Fibroblast of the conjunctiva (primary cell): ENCODE measurements at places on chromosomes 5 and 9.

- peak; percentile 51 for DNase-seq
Observed at GRCh38 chr9:70574151-70574837, 159.8 kb upstream of the KLF9 start.

- DNase-seq = no peak
Observed at GRCh38 chr5:141611289-141611688, 7.5 kb downstream of the DIAPH1 start.

- DNase-seq = peak; percentile 9
Observed at GRCh38 chr9:9791611-9792010, 821.2 kb downstream of the PTPRD start.

GRCh38 chr9:80878556-80878955, 810.8 kb downstream of the TLE1 start:
- DNase-seq = no peak

DNA sequence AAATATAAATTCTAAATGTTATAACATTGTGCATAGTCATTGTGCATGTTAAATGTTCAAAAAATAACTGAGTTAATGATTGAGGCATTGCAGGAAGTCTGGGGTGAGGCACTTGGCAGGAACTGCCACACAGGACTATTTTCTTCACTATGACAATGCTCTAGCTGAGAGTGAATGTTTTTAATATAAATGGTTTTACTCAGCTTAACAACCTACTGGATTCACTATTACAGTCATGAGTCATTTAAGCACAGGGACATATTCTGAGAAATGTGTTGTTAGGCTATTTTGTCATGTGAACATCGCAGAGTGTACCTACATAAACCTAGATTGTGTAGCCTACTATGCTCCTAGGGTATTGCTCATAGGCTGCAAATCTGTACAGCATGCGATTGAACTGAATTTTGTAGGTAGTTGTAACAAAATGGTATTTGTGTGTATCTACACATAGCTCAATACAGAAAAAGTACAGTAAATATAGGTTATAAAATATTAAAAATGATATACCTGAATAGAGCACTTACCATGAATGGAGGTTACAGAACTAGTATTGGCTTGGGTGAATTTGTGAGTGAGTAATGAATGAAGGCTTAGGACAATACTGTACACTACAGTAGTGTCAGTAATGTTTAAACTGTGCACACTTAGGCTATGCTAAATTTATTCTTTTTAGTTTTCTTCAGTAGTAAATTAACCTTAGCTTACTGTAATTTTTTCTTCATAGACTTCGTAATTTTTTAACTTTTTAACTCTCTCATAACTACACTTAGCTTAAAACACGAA, 346.1 kb upstream of the PTGER4 start:
- DNase-seq = peak; percentile 8

DNA sequence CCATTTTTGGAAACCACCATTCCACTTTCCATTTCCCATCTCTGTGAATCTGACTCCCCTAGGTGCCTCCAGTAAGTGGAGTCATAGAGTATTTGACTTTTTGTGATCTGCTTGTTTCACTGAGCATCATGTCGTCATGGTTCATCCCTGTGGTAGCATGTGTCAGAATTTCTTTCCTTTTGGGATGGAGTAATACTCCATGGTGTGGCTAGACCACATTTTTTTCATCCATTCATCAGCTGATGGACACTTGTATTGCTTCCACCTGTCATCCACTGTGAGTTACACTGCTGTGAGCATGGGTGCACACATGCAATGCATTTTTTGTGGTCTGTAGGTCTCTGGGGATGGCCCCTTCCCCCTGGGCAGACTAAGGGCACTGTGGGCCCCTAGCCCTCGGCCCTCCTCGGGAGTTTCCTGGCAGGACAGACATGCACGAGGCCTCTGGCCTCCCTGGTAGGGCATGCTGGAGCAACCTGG, 115.9 kb downstream of the GADD45G start:
- no peak for DNase-seq

GRCh38 chr9:88071331-88071730, 66.9 kb downstream of the SPATA31C2 start:
- no peak for DNase-seq

DNA sequence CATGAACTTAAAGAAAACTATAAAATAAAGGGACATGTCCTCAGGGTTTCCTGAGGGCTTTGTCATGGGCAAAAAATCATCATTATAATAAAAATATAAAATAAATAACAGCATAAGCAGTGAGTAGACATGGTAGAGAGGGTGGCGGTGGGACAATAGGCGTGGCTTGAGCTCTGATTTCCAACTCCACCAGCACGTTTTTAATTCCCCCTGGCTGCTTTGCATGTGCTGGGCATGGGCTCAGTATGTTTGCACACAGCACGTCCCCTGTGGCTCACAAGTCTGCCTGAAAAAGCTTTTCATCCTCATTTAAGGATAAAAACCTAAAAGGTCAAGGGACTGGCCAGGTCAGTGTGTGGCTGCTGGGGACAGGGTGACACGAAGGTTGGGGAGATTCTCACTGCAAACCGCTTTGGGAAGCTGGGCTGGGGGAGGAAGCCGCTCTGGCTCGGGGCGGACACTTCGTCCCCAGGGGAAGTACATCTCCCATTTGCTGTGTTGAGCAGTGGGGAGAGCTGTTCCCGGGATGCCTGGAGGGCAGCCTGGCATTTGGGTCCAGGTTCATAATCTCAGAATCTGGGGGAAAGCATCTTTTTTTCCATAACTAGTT, 32.6 kb downstream of the NKX2-5 start:
- no peak for DNase-seq

GRCh38 chr5:123147741-123148140, 58.7 kb downstream of the PRDM6 start:
- no peak for DNase-seq

GRCh38 chr5:57420801-57421200, 61.8 kb downstream of the ACTBL2 start:
- DNase-seq = no peak

DNA sequence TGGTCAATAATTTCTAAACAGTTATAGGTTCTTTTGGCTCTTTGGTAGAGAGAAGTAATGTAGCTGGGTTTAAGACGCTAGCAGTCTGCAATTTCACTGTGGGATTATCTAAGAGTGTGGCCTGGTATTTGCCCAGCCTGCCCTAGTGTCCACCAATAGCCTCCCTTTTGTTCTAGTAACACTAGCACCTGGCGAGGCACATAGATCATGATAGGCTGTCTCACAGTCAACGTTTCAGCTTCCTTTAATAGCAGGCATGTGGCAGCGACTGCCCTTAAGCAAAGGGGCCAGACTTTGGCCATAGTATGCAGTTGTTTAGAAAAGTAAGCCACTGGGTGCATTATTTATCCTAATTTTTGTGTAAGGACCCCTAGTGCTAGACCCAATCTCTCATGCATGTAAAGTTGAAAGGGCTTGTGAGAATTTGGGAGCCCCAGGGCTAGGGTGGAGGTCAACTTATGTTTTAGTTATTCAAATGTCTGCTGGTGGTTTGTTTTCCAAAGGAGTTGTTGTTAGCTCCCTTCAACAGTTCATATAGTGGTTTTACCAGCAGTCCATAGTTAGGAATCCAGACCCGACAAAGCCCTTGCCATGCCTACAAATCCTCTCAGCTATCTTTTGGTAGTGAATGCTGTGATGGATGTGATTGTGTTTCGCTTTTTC, 274.3 kb downstream of the HTR1A start:
- no peak for DNase-seq

GRCh38 chr9:126782053-126782388, 22.8 kb upstream of the ZBTB43 start:
- no peak for DNase-seq

DNA sequence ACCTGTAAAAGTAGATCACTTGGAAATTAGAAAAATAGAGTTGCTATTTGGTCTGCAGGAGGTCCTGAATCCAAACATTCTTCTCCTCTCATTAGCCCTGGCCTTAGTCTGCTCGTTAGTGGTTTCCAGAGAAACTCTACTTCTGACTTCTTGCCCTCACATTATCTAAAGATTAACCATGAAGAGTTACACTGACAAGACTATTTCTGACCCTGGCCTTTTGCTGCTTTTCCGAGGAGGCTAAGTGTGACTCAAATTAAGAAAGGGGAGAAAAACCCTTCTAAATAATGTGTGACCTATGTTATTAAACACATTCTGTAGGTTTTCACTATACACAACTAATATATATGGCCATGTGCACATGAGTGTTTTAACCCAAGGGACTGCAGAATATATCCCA, 302.4 kb downstream of the RAB3C start:
- no peak for DNase-seq

DNA sequence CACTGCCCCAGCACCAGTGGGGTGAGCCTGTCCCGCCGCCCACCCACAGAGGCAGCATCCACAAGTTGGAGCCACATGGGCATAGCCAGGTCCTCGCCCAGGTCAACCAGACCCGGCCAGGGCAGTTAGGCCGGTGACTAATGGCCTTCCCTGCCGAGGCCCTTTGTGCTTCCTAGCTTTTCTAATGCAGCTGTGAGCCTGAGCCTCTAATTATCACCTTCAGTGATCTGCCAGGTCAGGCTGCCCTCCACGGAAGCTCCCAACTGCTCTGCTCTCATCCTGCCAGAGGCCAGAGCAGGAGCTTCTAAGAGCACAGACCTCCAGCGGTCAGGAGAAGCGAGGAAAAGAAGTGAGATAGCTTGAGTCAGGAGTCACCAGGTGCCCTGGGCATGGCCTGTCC, 87.1 kb upstream of the PPP1R26 start:
- no peak for DNase-seq

GRCh38 chr5:89435347-89435746, 552.4 kb upstream of the MEF2C start:
- no peak for DNase-seq

DNA sequence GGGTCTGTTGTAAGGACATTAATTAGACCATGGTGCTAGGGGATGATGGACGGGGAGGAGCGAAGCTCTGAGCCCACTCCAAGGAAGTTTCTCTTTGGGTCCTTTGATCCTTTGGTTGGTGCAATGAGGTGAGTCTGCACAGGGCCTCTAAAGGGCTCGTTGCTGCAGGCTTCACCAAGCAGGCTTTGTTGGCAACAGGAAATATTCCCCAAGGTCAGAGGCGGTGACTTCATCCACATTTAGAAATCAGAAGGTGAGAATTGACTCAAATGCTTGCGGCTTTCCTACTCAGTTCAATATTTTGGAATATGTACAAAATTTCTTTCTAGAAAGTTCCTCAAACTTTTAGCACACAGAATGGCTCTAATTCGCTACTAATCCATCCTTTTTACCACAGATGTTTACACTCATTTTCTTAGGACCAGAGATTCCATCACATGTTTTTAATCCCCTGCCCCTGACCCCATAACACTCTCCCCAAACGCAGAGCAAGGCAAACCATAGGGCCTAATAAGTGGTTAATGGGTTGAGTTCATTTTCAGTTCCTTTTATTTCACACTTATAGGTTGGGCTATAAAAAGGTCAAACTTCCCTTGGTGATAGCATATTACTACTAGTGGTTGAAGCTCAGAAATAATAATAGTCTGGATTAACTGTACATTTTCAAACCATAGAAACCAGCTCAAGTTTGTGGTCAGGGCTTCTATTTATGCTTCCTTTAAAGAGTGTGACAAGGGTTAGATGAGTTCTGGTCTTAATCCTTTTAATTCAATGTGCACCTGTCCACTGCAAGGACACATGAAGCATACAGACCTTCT, 37.3 kb upstream of the TMEM252 start:
- DNase-seq = no peak

DNA sequence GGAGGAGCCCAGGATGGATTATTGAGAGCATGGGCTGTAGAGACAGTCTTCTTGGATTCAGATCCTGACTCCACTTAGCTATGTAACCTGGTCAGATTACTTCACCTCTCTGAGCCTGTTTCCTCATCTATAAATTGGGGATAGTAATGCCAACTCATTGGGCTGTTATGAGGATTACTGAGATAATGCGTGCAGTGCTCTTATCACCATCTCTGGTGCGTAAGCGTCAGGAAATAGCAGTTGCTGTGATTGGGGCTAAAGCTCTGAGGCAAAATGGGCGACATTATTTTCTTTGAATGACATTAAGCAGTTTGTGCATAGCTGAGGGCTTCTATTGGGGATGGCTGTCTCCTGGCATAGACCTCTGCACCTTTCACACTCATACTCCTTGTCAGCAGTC, 995 bp upstream of the MSMP start:
- DNase-seq = no peak

- DNase-seq = no peak
Observed at GRCh38 chr9:123407217-123407851, 51.3 kb downstream of the CRB2 start.

DNA sequence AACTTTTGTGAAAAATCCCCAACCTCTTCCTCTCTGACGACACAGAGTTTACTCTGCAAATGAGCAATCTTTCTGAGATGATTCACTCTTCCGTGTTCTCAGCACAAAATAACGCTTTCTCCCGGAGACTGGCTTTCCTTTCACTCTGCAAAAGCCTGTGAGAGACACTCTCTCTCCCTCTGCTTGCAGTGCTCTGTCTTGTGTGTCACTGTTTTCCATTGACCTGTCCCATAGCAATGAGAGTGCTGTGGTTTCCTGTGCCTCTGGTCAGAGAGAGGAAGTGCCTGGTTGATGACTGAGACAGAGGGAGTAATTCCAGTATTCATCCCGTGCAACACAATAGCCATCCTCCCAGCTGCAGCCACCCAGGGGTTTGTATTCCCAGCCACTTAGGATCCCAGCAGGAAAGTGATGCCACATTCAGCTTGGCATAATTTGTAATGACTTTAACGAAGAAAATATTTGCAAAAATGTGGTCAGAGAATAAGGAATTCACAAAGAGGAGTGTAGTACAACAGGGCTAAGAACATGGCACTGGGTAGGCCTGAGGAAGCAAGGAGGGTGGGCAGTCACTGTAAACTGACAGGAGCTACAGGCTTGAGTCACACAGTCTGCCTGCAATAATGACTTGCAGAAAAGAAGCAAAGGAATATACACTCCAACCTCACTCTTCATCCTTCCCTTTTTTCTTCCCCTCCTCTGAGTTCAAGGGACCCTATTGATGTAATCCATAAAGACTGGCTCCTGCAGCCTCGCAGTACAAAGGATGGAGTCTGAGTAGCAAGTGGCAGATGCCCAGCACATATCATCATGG, 463.5 kb upstream of the RGMB start:
- DNase-seq = peak; percentile 75

DNA sequence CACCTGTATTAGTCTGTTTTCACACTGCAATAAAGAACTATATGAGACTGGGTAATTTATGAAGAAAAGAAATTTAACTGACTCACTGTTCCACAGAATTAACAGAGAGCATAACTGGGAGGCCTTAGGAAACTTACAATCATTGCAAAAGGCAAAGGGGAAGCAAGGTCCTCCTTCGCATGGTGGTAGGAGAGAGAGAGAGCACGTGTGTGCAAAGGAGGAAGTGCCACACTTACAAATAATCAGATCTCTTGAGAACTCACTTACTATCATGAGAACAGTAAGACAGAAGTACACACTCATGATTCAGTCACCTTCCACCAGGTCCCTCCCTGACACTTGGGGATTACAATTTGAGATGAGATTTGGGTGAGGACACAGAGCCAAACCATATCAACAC, 258.7 kb downstream of the TRIM32 start:
- no peak for DNase-seq

DNA sequence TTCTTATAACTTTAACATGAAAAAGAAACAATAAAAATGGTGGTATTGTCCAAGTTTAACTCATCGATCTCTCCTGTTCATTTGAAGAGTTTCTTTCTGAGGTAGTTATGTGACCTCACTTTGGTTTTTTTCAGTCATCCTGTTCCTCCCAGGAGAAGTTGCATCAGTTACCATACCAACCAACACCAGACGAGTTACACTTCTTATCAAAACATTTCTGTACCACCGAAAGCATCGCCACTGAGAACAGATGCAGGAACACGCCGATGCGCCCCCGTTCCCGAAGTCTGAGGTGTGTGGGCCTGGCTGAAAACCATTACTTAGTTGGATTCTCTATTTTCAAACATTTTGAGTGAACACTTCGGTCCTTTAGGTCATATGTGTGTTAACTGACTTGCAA, 96.3 kb downstream of the CD180 start:
- DNase-seq = no peak
